ENCODE measurements at places on chromosomes 16 and 17.

- DNase-seq = no peak
These were observed 35.1 kb downstream of the PMM2 start for GRCh38 chr16:8832717-8833105.

GRCh38 chr17:5745111-5745813 is 161.0 kb upstream of the NLRP1 start:
- DNase-seq = peak; percentile 36

- no peak for DNase-seq
These were observed 297.3 kb downstream of the MAF start for GRCh38 chr16:79303206-79303605.

GRCh38 chr17:3773511-3773910 is 27.5 kb downstream of the ITGAE start:
- DNase-seq = no peak

DNA sequence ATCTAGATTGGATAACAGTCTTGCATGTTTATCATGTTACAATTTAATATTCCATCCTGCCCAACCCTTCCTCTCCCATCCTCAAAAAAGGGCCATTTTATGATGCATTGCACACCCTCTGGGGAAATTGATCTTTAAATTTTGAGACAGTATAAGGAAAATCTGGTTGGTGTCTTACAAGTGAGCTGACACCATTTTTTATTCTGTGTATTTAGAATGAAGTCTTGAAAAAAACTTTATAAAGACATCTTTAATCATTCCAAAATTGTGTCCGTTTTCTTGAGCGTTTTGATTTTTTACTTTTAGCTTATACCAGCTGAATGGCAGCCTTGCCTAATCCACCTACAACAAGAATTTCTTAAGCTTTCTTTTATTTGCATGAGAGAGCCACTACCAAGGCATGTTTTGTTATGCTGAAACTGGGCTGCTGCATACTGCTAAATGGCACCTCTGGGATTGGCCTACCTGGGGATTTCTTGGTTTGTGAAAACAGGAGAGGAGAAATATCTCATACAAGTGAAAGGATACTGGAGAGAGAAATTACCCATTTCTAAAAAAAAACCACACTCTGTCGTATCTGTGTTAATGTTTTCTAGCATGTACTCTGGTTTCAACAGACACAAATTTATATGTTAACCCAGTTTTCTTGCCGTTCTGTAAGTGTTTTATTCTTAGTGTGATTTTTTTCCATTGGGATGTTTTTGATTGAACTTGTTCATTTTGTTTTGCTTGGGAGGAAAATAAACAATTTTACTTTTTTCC is 52.2 kb downstream of the TUBD1 start:
- no peak for DNase-seq

DNA sequence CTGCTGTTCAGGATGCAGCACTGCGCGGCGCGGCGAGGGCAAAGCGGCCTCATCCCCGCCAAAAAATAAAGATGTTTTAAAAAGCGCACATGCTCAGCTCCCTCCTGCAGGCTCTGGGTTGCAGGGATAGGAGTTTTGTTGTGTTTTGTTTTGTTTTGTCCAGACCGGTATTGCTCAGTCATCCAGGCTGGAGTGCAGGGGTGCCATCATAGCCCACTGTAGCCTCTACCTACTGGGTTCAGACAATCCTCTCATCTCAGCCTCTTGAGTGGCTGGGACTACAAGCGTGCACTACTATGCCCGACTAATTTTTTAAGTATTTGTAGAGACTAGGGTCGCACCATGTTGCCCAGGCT is 636 bp downstream of the WWOX start:
- DNase-seq = no peak

GRCh38 chr17:67223924-67224323 is 21.1 kb downstream of the HELZ start:
- no peak for DNase-seq

GRCh38 chr17:69375229-69375628 is 39.3 kb upstream of the MAP2K6 start:
- DNase-seq = no peak

DNA sequence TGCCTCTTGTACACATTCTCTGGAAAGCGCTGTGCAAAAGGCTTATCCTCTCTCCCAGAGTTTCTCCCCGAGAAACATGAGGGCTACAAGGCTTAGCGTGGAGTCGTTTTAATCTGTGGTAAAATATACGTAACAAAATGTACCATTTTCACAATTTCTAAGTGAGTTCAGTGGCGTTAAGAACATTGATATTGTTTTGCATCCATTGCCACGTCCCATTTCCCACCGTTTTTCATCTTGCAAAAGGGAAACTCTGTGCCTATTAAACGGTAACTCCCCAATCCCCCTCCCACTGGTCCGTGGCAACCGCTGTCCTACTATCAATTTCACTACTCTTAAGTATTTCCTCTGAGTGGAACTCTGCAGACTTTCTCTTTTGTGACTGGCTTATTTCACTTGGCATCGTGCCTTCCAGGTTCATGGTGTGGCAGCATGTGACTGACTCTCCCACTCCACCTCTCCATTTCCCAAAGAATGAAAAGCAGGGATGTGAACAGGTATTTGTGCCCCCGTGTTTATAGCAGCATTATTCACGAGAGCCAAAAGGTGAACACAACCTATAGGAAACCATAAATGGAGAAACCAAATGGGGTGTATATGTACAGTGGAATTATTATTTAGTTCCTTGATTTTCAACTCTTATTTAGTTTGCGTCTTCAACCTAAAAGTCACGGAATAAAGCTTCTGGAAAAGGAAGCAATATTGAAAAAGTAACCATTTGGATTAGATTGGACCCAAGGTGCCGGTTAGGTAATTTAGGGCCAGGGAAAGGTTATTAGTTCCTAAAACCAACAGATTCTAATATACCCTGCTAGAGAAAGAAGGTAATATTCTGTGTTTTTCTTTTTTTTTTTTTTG is 1.1 kb upstream of the USP32 start:
- DNase-seq = peak; percentile 60

GRCh38 chr17:29874931-29875596 is 55.0 kb downstream of the SSH2 start:
- no peak for DNase-seq

- DNase-seq = no peak
These were observed 287.4 kb downstream of the SEC14L1 start for GRCh38 chr17:77428020-77428748.

GRCh38 chr17:79842656-79843473 is 3.6 kb upstream of the CBX4 start:
- DNase-seq = no peak

GRCh38 chr17:28585851-28586250 is 9.2 kb upstream of the ALDOC start:
- DNase-seq = no peak

- no peak for DNase-seq
These were observed 18.1 kb downstream of the ENDOV start for GRCh38 chr17:80432961-80433550.

DNA sequence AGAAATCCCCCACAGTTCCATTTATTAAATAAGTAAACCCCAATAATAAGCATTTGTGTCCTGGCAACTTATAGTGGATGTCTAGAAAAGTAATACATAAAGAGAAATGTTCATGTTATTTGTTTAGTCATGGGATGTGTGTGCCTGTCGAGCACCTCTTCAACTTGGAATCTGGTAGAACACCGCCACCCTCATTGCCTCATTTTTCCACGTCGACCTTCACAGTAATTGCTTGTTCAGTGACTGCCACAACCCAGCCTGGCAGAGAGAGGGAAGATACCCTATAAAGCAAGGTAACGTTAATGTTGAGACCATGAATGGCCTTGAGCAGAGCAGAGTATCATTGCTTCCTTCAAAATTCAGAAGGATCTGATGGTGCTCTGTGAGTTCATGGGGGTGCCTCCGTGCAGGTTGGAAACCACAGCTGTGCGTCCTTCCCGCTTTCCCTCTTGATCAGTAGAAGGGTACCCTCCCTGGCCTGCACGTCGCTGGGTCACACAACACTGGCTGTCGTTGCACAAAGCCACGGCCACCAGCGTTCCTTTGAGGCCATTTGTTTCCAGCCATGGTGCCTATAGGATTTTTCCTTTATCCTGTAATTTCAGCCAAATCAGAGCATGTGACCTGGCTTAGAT is 3.7 kb upstream of the DNASE1 start:
- DNase-seq = no peak

- no peak for DNase-seq
These were observed 316.1 kb downstream of the PHKB start for GRCh38 chr16:47777220-47777619.
